ENCODE measurements at places on chromosomes 6 and 20.

DNA sequence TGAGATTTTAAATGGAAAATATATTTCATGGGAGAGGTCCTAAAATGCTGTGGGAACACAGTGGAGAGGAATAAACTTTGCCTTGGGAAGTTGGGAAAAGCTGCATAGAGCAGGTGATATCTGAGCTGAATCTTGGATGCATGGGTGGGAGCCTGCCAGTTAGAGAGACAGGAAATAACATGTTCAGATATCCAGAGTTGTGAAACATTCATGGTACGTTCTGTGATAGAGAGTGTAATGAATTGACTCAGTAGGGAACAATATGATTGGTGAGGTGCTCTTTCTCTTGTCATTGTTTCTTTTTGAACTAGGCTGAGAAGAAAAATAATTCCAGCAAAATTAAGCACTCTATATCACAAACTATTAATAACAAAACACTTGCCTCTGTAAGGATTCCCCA, 72.8 kb downstream of the RPS12 start:
- DNase-seq = no peak

- no peak for DNase-seq
Measured at GRCh38 chr6:88641178-88641903, 322.1 kb downstream of the RNGTT start.

- DNase-seq = no peak
Measured at GRCh38 chr6:150248300-150248699, 105.5 kb downstream of the PPP1R14C start.

DNA sequence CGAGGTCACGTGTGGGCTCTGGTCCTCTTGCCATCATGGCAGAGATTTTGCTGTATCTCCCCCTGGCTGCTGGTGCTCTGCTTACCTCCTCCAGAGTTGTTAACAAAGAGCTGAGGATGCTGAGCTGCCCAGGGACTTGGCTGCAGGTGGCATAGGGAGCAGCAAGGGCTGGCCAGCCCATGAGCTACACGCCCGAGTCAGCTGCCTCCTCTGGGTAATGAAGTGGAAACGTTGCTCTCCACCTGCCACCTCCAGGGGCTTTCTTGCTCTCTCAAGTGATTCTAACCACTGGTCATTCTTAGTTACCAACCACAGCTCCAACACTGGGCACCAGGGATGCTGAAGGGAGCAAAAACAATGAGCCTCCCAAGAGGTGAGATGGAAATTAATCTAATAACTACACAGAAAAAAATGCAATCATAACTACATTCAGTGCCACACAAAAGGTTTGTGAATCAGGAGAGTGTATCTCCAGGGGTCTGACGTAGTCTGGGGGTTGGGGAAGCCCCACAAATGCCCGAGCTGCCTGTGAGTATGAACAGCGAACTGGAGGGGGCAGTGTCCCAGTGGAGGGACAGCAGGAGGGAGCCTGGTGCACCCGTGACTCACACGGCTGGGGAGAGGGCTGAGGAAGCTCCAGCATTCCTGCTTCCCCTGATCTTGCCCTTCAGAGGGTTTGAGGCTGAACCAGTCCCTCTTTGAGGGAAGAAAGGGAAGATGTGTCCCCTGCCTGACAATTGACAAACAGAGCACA, 78.7 kb downstream of the CDH26 start:
- no peak for DNase-seq

DNA sequence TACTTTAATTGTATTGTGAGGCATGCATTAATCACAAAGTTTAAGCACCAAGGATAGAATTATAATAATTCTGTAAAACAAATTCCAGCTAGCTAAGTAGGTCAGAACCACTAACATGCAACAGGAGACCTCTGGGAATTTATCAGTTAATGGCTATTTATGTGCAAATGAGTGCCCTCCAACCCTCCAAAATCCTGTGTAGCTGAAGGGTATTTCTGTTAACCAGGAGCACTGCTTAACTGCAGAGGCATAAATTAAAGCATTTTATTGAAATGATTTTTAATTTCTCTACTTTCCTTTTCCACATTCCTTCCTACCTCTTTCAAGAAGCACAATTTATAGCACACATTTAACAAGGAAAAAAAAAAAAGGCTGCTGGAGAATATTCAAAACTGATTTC, 77.0 kb downstream of the MMS22L start:
- DNase-seq = no peak

DNA sequence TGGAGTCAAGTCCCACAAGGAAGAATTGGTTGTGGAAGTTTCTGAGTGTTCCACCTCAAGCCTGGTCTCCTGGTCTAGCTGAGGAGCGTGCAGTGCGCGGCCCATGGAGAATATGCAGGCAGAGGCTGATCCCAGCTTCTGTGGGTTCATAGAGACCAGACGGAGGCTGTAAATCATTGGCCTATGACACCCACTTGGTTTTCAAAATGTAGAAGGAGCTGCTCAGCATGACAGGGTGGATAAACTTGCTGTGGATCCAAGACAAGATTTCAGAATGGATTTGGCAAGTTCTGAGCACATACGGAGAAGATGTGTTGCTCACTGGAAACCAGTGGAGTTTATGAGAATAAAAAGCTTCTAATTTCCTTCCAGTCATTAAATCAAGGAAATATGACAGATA, 744 bp downstream of the KIF25 start:
- no peak for DNase-seq

GRCh38 chr6:168128006-168128630, 49.1 kb upstream of the FRMD1 start:
- DNase-seq = no peak

DNA sequence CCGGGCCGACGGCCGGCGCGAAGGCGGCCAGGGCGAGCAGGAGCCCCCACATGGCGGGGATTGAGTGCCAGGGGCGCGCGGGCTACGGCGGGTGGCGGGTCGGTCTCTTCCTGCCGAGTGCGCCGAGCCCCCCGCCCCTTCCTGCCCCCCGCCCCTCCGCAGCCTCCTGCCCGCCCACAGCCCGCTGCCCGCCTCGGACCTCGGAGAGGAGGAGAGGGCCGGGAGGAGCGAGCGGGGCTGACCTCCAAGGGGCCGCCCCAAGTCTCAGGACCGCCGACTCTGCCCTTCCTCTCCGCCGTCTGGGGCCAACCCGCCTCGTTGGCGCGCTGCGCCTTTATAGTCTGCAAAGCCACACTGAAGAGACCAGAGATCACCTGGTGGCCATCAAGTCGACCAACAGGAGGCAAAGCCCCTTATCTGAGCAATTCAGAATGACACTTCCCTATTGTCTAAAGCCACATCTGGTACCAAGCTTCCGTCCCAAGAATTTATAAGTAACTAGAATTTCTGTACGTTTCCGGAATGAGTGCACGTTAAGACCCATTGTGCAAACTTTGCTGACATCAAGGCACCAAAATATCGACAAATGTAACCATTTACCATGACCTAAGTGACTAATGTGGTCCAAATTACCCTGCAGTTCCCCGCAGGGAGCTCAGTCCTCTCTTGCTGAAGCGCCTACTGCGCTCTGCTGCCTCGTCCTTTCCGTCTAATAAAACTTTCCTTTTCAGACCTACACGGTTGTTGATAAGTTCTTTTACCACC, at the start of gene CPXM1:
TSS of gene CPXM1 (minus strand) at position 107 of the 765 bp plus-strand sequence. CDS start at position 52, 55 bp downstream.
- no peak for DNase-seq

GRCh38 chr20:63740070-63740626, 572 bp downstream of the SLC2A4RG start:
- DNase-seq = no peak

GRCh38 chr6:162705736-162706135, 21.8 kb downstream of the PRKN start:
- DNase-seq = no peak

- DNase-seq = no peak
Measured at GRCh38 chr20:48002517-48002970, 217.3 kb upstream of the SULF2 start.

GRCh38 chr6:144896289-144896688, 611.2 kb downstream of the UTRN start:
- DNase-seq = peak; percentile 4

- DNase-seq = no peak
Measured at GRCh38 chr6:142855893-142856623, 88.9 kb downstream of the HIVEP2 start.

DNA sequence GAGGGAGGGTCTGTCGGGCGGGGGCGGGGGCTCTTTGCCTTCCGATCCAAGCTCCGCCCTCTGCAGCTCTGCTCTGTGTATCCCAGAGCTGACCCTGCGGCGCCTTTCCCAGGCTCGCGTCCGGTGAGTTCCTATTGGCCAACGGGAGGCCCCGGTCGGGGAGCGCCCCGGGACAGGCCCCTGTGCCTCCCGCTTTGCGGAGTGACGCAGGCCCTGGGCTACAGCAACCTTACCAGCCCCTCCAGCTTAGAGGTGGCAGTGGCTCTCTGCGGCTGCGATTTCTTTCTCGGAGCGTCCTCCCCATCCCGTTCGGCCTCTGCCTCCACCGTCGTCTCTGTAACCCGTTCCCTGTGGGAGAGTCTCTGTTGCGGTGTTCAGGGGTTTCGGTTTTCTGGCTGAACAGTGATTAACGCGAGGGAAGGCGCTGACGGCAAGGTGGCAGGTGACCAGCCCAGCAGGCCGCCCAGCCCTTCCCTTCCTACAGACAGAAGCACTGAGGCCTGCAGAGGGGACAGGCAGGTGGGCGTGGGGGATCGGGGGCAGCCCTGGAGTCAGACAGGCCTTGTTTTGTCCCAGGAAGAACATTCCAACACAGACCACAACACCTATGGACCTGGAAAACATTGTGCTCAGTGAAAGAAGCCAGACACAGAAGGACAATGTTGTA, 18.1 kb upstream of the CEBPB start:
- DNase-seq = no peak

DNA sequence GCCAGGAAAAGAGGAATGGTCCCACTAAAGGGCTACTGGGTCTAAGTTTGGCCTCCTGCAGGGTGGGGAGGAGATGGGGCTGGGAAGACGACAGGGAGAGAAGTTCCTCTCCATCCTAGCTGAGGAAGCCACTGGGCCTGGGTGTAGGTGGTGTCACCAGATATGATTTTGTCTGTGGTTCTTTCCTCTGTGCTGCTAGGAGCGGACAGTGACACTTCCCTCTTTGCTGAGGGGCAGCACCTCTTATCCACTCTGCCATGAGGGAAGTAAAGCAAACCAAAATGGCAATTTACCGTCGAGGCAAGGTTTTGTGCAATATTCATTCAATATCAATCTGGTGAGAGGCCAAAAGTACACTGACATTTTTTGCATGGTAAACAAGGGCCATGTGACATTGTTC, 33.0 kb upstream of the NR2E1 start:
- no peak for DNase-seq

GRCh38 chr6:95091823-95092436, 485.4 kb upstream of the MANEA start:
- no peak for DNase-seq

DNA sequence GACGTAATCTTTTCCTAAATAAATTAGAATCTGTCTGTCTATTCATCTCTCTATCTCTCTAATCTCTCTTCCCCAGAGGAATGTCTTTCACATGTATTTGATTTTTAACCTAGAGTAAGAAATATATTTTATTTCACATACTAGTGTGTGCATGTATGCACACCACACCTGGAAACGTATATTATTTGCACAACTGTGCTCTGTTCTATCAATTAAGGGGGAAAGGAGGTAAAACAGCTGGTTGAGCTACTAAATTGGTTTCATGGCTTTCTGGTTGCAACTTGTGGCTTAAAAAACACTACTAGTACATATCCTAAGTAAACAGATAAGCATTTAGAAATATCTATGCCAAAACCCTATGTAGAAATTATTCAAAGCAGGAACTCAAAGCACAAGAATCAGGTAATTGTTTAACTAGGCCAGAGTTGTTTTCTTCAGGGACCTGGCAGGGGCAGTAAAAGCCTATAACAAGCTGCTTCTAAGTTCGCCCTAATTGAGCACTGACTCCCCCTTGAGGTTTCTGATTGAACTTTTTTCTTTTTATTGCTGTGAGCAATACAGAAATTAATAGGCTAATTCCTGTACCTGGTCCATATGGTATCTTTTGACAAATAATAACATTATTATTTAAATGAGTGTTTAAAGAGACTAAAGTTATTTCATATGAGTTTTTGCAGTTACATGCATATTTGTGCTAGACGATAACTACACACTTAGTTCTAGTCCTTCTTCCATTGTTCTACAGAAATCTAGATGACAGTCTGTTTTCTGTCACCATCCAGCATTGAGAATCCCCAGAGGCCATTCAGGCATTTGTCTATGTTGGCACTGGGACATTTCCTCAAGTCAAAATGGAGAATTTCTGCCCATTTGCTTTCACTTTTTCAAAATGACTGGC, 88.6 kb downstream of the MCHR2 start:
- DNase-seq = no peak

DNA sequence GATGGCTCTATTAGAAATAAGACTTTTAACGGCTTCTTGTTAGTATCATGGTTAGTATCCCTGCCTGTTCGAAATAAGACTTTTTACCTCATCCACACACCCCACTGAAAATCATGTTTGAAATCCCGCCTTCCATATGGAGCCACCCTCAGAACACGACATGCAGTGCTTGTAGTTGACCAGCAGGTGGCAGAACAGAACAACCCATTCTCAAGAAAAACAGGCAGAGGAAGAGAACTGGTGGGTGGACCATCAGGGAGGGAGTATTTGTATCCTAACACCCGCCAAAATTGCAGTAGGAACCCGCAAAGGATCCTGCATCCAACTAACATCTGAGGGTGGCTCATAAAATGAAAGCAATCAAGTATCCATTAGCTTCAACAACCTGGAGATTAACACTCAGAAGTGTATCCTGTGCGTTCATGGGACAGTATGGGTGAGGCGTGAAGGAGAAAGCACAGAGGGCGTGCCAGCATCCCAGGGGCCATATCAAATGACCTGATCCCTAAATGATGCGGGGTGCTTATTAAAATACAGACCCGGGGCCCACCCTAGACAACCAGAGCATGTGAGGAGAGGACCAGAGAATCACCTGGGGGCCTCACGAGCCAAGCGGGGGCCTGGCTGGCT, 89.6 kb upstream of the NHSL1 start:
- DNase-seq = peak; percentile 48

- DNase-seq = no peak
Measured at GRCh38 chr6:33091957-33092356, 16.2 kb downstream of the HLA-DPB1 start.

DNA sequence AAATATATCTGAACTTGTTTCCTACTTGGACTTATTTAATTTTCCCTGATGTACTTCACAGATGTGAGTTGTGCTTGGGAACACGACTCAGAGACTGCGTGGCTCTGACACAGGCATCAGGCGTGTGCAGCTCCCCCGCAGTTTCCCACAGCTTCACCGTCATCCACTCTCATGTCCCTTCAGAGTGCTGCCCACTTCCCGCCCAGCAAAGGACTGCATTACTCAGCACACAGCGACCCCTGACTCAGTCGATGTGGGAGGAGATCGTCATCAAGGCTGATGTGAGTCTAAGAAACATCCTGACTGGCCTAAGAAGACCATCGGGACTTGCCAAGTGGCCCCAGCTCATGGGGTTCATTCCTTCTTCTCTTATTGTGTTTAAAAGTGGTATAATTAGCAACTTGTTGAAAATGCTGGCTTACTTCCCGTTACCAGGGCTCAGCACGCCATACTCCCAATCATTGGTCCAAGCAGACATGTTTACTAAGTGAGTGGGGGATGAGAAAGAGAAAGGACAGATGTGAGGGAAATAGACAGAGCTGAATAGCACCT, 539.4 kb upstream of the JARID2 start:
- DNase-seq = no peak

GRCh38 chr6:108222504-108222903, 38.3 kb downstream of the SNX3 start:
- DNase-seq = no peak

- no peak for DNase-seq
Measured at GRCh38 chr6:149777624-149778023, 28.1 kb downstream of the PCMT1 start.

All from NCI-H2107 (cell line).